NCI-H1417 (cell line): ENCODE measurements at places on chromosomes 7 and 10.

DNA sequence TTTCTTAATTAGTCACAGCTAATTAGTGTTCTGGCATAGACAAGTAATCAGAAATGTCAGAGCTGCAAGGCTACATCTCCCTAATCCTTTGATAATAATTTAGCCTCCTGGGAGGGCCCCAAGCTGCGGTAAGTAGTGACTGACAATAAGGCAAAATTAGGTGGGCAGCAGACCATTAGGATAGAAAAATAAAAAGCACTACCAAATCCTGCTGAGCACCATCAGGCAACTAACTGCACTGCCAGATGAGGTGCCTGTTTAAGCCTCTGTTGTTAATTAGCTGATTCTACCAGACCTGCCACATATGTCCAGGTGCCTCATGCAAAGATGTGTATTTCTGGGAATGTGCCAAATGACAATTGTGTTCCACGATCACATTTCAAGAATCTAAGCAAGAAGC lies 32.5 kb upstream of the FEZF1 start:
- DNase-seq = peak; percentile 96

DNA sequence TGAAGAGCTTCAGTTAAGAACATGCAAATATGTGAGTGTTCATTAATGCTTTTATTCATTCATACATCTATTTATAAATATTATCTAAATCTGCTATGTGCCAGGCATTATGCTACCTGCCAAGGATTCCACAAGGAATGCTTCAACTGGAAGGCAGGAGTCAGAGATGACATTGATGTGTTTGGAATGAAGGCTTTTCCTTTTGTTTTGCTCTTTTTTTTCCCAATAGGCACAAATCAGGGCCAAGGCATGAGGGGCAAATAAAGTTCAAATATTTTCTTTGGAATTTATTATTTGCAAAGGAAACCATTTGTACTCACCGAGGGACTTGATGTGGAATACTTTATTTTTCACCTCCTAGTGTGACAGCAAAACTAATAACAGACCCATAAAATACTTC lies 530.3 kb downstream of the ARL4A start:
- DNase-seq = no peak

GRCh38 chr10:53864846-53865245 lies 936.2 kb downstream of the PCDH15 start:
- peak; percentile 55 for DNase-seq

DNA sequence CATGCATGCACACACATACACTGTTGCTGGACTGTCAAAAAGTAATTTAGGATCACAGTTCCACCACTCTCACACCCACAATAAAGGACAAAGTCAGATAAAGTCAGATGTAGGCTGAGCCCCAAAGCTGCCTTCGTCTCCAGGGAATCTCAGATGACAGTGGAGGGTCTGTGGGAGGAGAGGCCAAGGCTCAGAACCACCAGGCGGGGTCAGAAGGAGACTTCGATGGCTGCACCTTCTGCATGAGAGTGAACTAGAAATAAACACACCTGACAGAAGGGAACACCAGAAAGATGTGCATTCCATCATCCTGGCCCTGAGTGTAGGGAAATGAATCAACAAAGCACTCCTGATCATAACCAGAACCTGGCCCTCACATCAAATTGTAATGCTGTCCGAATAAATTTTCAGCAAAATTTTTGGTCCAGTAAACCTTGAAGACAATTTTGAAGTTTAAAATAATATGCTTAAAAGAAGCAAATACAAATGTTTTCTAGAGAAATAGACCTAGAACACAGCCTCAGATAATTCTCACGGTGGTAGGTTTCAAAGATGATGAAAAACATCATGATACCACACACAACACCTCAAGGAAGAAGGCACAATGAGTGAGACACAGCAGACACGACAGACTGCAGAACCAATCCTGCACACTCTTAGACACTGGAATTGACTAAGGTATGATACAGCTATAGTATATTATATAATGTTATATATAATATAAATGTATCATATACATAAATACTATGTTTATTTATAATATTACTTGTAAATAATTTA lies 269.8 kb upstream of the KLF6 start:
- DNase-seq = no peak

DNA sequence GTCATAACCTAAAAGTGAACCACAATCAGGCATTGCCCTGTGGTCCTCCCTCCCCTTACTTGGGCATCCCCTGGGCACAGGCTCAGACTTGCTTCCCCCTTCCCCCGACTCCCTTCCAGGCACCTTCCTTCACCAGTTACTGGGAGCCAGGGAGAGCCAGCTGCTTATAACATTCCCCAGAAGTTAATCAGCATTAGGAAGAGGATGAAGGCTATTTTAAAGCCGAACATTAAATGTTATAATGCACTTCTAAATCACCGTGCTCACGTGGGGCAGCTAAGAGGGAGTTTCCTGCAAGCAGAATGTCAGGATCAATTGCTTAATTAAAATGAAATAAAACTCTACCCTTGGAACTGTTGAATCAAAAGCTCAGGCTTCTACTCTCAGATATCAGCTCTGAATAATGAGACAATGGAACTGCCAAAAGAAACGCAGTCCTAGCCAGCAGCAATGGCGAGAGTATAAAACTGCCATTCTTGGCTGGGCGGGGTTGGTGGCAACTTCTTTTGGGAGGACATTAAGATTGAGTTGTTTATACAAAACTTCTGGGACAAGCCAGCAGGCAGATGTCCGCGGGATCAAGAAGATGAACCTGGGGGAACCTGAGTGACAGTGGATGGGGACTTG lies 169.5 kb downstream of the FANK1 start:
- DNase-seq = no peak

DNA sequence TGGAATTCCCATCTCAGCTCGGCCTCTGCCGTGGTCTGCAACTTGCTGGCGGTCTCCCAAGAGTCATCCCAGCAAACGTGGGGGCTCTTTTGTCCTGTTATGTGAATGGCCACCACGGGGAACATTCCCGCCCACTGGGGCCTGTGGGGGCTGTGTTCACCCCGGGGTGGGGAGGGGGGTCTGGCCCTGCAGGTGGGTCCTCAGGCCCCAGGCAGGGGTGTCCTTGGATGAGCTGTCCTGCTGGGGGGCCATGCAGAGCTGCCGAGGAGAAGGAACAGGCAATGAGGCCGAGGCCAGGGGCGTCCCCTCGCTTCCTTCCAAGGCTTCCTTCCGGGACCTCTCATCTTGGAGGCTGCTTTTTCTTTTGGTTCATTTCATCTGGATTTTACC lies 24.4 kb upstream of the PITRM1 start:
- no peak for DNase-seq

DNA sequence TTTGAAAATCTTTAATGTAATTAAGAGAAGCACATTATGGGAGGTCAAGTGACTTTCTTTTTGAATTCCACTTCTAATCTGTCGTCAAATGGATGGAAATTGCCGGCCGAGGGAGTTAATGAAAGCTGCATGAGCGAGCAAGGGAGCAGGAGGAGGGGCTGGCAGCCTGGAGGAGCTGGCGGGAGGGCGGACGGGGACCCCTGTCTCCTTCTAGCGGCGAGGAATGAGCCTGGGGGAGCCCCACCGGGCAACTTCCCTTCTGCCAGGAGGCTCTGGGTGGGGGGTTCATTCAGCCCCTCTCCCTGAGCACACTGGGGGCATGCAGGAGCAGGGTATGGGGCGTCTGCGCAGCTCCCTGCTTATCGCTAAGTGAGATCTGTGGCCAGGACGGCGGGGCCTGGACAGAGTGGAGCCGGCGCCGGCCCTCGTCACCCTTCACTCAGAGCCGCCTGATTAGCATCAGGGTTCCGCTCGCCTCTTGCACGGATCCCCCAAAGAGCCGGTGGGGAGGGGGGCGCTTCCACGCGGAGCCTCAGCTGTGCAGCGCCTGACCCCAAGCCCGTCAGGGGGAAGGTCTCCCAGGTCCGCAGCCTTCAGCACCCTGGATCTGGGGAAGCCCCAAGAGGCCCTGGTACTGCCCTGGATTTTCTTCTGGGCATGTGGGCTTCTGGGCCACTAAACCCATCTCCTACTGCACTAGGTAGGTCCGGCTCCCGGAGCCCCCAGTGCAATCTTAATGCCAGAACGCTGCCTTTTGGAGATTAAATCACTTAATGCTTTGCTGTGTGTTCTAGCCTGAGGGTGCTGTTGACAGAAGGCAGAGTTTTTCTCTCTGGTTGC lies 680.8 kb downstream of the LRMDA start:
- DNase-seq = no peak

DNA sequence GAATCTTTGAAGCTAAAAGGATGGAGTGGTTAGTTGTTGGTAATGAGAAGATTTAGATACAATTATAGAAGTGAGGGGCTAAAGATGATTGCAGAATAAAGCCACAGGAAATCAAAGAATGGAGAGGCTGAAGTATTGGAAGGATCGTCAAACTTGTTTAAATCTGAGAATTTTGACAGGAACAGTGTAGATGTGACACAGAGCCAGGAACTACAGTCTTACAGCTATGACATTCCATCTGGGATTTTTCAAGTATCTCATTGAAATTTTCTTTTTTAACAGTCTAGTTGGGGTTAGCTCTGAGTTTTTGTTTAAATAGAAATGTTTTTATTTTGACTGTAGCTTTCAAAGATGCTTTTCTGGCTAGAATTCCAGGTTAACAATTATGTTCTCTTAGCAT lies 181.4 kb downstream of the NRG3 start:
- DNase-seq = no peak

DNA sequence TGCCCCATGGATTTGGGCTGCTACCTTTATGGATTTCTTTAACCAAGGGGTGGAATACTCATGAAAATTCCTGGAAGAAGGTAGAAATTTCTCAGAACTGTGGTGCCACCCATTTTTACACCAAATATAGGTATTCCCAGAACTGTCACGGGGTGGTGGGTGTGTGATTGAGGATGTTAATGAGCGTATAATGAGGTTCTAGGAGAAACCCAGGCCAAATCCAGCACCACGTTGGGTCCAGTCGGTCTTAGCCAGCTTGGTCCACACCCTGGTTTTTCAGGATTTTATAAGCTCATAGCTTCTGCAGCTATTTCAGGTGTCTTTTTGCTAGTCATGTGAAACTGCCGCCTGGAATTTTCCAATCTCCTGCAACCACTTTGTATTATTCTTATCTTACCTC lies 83.3 kb downstream of the HECW1 start:
- no peak for DNase-seq

DNA sequence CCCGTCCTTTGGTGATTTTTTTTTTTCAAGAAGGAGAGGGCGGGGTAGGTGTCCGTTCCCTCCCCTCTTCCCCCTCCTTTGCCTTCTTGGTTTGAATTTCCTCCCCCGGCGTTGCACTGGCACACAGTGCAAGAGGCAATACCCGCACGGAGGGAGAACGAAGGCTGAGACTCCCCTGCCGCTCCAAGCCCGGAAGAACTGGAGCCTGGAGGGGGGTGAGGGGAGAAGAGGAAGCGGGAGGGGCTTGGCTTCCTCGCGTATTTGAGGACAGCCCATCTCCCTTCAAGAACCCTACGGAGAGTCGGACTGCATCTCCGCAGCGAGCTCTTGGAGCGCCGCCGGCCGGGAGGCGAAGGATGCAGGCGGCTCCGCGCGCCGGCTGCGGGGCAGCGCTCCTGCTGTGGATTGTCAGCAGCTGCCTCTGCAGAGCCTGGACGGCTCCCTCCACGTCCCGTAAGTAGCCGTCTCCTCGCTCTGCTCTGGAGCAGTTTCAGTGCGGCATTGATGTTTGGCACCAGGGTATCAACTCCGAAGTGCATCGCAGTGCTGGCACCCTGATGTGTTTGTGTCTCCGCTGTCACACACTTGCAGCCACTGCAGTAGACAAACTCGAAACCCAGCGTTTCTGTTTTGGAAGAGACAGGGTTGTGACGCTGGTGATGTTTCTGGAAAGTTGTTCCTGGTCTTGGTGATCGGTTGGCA lies at the start of gene CNTNAP2:
Gene CNTNAP2, plus strand, starts transcription at position 281 of the 702 bp plus-strand sequence. Its CDS starts 76 bp downstream, at position 357.
- DNase-seq = peak; percentile 58

DNA sequence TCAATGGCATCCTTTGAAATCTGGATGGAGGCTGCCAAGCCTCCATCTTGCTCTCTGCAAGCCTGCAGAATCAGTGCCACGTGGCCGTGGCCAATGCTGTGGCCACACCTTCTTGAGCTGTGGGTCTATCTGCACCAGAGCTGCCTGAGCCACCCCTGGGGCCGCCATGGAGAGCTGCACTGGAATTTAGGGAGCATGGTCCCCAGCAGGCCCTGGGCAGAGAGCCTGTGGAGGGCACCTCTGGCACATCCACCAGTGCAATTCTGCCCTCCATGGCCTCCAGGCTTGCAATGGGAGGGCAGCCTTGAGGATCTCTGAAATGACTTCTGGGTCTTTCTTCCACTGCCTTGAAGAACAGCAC lies 55.6 kb upstream of the NKX6-2 start:
- DNase-seq = no peak

GRCh38 chr7:68235937-68236336 lies 1239.3 kb downstream of the TYW1 start:
- DNase-seq = no peak

- DNase-seq = no peak
Measured at GRCh38 chr10:7300384-7300971, 110.4 kb downstream of the SFMBT2 start.

GRCh38 chr10:29734962-29735627 lies 100.3 kb upstream of the SVIL start:
- DNase-seq = peak; percentile 18

- peak; percentile 32 for DNase-seq
Measured at GRCh38 chr7:85595750-85596178, 408.9 kb upstream of the SEMA3D start.

DNA sequence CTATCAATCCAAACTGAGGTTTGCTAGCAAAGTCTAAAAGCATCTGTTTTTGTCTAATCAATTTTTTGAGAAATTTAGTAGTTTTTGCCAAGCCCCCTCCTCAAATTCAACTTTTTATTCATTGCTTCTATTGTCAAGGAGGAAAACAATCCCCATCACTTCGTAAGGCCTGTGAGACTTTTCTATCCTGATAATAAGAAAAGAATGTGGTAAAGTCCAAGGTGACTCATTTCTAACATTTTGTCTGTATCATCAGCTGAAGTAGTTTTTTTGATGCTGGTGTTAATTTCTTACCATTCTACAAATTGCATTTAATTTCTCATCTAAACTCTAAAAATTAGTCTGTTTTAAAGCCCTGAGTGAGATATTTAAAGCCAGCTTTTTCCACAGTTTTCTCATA lies 11.7 kb downstream of the ANK3 start:
- no peak for DNase-seq

- DNase-seq = peak; percentile 39
Measured at GRCh38 chr7:157097569-157097968, 41.2 kb upstream of the UBE3C start.

- no peak for DNase-seq
Measured at GRCh38 chr7:6614953-6615722, at the start of gene ZNF853. Gene ZNF853 (plus strand): TSS chr7:6615610. CDS start chr7:6616175, 565 bp downstream.

DNA sequence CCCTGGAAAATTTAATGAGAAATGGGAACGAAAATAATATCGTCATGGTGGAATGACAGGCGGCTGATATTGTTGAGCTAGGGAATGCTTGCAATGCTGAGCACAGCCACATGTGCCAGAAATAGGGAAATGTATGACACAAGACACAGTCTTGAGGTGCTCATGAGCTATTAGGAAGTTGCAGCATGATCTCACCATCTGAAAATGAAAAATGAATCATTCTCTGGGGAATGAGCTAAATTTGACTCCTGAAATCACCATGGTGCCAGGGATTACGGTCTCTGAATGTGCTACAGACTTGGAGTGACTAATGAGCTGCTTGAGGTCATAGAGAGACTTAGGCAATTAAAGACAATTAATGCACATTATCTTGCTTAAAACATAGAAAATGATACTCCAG lies 845.0 kb downstream of the CNTNAP2 start:
- peak; percentile 60 for DNase-seq
